CD4-positive, alpha-beta T cell treated with Interleukin-21 for 1 hour (primary cell): ENCODE measurements at places on chromosomes 3 and 15.

- DNase-seq: no peak
Measured at GRCh38 chr3:129521611-129522010, 6.8 kb upstream of the RHO start.

DNA sequence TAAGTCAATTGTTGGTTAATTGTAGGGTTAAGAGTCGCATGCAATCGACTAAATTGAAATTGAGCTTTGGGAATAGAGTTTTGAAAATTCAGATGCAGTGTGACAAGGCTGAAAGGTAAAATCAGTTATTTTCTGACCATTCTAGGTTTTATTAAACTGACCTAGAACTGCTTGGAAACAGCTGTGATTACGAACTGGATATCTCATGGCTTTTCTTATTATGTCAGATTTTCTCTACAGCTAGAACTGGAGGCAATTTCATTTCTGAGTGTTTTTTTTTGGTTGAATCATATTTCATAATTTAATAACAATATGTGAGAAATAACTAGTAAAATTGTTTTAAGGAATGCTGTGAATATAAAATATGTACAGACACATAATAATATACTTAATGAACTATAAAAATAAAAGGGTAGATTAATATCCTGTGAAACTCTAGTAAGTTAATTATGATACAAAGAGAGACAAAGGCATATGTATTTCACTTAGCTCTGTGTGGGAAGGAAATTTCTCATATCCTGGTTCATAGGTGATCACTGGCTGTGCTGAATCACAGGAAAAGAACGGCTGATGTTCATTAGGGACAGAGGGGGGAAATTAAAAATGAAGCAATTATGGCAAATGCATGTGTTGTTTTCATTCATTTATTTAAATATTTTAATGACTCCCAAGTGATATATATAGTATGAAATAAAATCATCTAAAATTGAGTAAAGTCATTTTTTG is 403.2 kb downstream of the ZIC1 start:
- DNase-seq: no peak

DNA sequence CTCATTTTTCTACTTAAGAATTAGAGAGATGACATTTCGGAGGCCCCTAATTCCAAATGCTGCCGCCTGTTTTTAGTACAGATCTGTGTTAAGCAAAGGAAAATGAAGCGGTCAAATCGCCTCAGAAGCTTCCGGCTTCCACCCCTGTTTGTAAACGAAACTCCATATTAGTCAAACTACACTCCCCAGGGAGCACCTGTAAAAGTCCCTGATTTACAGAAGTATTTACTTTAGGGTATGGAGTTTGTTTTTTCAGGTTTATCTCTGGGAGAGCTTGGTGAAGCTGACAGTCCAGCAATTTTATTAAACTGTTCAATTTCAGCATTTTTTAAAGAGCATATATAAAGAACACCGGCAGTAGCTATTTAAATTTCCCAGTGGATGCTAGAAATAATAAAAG is 319.8 kb downstream of the FHIT start:
- DNase-seq: no peak

- peak; percentile 34 for DNase-seq
Measured at GRCh38 chr15:74307827-74308811, 59.3 kb downstream of the CYP11A1 start.

GRCh38 chr15:62853841-62854225 is 188.7 kb upstream of the TPM1 start:
- no peak for DNase-seq

GRCh38 chr3:195809796-195810454 is 1.8 kb downstream of the MUC4 start:
- DNase-seq: no peak

DNA sequence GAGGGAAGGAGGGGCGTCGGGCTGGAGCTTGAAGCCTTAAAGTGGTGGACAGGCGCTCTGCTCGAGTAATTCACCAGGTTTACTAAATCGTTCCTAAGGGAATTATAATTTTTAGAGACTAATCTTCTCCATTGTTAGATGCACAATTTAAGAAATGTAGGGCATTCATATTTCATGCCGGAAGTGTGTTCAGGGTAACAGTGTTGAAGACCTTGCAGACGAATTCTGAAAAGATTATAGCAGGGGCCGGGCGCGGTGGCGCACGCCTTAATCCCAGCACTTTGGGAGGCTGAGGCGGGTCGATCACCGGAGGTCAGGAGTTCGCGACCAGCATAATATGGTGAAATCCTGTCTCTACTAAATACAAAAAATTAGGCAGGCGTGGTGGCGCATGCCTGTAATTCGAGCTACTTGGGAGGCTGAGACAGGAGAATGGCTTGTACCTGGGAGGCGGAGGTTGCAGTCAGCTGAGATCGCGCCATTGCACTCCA is 365 bp upstream of the GTF2A2 start:
- no peak for DNase-seq

DNA sequence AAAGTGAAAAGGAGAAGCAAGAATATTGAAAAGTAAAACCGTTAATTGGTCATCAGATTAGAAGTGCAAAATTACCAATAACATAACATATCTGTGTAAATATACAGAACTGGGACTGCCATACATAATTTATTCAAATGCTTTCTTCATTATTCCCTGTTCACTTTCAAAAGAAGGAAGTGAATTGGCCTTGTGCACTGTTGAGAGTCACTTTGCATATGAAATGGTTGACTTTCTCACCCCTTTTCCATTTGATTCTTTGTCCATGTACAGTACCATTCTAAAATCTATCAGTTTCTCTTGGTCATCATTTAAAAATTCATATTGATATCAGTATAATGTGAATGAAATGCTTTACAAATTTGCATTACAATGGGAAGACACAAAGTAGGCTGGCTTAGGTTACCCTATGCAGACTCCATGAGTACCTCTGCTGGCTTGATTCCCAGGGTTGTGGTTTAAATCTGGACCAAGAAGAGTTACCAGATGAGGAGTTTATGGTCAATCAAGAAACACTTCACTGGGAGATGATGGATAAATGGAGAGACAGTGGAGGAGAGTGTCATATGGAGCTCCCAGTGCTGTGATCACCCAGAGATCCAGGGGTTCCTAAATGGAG is 210.9 kb upstream of the TOPAZ1 start:
- DNase-seq: no peak

DNA sequence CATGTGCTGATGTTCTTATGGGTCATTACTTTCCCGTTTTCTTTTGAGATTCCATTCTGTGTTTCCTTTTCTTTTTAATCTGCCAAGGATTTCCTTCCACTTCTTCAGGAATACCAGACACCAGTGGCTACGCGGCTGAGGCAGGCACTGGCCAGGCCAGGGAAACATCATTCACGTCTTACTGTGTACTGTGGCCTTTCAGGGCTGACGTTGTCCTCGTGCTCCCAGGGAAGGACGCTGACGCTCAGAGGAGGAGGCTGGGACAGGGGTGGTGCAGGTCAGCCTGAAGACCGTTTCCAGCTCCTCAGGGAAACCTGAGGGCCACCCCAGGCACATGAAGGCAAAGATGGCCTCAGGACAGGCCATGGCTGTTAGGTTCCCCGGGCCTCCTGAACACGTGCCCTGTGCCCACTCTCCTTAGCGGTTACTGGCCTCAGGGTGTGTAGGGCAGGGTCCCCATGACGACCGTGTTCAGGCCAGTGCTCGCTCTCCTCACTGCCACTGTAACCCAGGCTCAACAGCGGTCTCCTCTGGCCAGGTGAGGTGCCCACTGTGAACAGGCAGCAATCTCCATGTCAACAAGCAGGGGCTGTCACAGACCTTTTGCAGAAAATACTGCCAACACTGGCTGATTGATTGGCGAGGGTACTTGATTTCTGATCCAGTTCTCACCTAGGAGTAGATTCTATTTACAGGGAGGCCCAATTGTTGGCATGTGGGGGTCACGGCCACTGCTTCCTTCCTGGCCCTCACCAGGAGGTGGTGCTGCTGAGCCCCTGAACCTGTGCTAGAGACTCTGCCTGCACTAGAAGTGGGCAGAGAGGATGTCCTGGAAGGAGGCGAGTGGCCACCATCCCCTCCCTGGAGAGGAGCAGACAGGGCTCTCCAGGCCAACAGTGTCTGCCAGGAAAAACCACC is 169.5 kb downstream of the ATP10A start:
- DNase-seq: peak; percentile 13

- DNase-seq: no peak
Measured at GRCh38 chr15:34820110-34820509, 24.8 kb upstream of the ACTC1 start.

- DNase-seq: peak; percentile 94
Measured at GRCh38 chr15:41660235-41661077, at the start of gene MGA. Gene MGA (plus strand): TSS chr15:41660405.

DNA sequence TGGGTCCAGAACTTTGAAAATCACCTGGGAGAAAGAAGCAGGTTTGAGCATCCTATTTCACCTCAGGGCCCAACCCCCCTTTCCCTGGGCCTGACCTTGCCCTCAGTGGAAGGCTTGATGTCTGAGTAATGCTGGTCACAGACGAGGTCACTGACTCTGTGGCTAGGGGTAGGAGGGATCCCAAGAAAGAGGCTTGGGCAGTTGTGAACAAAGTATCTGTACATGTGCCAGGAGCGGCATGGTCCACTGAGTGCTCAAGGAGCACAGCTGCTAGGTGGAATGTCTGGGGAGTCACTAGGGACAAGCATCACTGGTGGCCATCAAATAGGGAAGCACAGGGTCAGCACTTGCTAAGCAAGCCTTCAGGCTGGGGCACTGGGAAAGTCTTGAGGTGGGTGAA is 7.3 kb downstream of the CCDC71 start:
- no peak for DNase-seq

DNA sequence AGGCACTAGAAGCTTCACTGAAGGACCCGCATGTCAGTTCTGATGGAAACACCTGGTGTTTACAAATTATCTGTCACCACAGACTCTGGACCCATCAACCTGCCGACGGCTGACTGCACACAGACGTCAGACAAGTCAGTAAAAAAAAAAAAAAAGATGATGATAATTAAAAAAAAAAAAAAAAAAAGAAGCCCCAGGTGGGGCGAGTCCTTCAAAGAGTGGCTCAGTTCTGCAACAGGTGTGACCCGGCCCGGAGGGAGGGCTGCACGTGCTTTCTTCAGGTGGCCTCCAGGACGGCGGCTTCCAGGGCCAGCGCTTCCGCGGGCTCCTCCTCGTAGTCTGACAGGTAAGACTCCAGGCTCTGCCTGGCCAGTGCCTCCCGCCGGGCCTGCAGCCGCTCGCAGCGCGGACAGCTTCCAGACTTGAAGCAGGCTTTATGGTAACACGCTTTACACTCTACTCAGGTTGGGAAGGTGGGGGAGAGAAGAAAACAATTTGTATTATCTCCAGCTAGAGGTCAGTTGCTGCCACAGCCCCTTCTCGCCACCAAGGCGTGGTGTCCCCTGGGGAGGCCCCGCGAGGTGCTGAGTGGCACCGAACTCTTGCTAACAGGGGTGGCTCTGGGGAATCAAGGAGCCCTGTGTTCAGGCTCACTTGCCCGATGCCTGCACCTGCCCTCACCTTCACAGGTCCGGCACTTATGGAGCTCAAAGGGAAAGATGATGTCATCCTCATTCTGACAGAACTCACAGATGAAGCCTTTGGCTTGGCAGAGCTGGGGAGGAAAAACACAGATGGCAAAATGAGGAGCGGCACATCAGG is 61.8 kb downstream of the RUBCN start:
- no peak for DNase-seq

DNA sequence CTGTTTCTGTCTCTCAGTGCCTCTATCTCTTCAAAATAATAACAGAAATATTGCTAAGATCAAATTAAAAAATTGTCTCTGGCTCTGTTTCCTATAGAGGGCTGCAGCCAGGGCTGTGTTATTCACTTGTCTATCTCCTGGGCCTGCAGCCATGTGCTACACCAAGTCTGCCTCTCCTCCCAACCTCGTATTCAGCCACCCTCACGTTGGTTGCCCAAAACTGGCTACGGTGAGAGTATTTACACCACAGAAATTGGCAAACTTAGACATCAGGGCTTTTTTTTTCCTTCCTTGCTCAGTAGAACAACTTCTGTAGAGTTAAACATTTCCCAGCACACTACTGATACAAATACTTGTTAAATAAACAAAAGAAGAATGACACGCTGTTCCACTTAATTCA is 320.9 kb upstream of the ICE2 start:
- DNase-seq: no peak

GRCh38 chr3:66463054-66463631 is 37.7 kb downstream of the LRIG1 start:
- no peak for DNase-seq

GRCh38 chr15:82663186-82663600 is 16.0 kb upstream of the CPEB1 start:
- DNase-seq: peak; percentile 19

DNA sequence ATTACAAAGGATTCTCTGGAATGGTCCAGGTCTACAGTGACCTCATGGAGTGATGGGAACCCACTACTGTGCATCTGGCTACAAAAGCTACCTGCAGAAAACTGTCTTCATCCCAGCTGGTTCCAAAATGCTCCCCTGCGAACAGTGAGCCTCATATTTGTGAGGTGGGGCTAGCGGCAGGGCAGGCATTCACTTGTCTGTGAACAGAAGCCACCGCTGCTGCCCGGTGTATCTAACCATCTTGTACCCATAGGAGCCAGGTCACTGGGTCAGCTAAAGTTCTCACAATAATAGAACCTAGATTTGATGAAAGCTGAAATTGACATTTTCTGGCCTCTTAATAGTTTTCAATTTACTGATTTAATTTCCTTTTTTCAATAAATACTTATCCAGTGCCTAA is 150.7 kb downstream of the KLF13 start:
- DNase-seq: no peak

DNA sequence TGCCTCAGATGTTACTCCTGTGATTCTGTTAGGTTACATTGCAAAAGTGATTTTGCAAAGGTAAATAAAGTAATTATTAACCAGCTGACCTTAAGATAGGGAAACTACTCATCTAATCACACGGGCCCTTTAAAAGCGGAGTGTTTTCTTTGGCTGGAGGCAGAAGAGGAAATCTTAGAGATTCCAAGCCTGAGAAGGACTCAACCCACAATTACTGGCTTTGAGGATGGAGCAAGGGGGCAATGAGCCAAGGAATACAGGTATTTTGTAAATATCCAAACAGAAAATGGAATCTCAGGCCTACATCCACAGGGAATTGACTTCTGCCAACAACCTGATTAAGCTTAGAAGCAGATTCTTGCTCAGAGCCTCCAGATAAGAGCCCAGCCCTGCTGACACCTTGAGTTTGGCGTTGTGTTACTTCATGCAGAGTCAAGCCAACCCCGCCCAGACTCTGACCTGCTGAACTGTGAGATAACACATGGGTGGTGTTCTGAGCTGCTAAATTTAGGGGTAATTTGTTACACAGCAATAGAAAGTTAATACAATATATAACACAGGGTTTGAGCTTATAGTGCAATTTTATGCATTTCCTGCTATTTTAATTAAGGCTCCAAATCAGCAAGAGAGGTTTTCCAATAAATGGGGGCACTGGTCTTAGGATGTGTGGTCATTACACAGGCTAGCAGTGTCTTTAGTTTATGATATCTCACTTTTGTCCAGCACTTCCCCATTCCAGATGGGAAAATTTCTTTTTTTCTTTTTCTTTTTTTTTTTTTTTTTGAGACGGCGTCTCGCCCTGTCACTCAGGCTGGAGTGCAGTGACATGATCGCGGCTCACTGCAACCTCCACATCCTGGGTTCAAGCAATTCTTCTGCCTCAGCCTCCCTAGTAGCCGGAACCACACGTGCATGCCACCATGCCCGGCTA is 19.5 kb downstream of the NFKBIZ start:
- peak; percentile 30 for DNase-seq

- no peak for DNase-seq
Measured at GRCh38 chr15:67190813-67191212, 63.6 kb downstream of the AAGAB start.
